Stimulated activated CD4-positive, alpha-beta T cell treated with anti-CD3 and anti-CD28 coated beads, Interleukin-15, amount 100 ng/mL, for 48 hours (primary cell): ENCODE measurements at places on chromosomes 6 and 20.

DNA sequence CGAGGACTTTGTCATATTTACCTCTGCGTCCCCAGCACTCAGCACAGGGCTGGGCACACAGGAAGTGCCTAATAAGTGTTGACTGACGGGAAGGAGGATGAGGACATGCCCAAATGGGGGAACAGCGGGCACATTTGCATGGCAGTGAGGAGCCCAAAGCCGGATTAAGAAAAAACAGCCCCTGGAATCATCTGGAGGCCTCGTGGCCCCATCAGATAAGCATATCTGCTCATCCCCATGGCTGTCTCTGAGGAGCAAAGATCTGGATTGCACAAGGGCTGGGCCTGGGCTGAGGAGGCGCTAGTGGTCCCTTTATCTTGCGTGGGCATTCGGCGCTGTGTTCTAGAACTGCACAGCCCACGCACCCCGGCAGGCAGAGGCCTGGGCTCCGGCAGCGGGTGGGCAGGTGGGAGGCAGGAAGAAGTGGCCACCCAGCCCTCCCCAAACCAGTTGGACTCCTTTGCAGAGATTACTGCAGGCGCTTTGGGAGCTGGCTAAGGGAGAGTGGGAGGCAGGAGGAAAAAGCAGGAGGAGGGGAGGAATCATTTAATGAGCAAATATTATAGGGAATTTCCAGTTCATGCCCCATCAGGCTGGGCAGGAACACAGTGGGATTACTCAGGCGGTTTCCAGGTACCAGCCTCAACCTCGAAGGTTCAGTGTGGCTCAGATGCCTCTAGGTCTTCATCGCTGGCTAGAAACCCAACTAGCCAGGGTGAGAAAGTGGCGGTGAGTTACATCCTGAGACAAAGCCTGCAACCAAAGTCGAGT lies 108.1 kb downstream of the CEBPB start:
- no peak for DNase-seq

GRCh38 chr6:154093231-154094044 lies 54.4 kb downstream of the OPRM1 start:
- no peak for DNase-seq

DNA sequence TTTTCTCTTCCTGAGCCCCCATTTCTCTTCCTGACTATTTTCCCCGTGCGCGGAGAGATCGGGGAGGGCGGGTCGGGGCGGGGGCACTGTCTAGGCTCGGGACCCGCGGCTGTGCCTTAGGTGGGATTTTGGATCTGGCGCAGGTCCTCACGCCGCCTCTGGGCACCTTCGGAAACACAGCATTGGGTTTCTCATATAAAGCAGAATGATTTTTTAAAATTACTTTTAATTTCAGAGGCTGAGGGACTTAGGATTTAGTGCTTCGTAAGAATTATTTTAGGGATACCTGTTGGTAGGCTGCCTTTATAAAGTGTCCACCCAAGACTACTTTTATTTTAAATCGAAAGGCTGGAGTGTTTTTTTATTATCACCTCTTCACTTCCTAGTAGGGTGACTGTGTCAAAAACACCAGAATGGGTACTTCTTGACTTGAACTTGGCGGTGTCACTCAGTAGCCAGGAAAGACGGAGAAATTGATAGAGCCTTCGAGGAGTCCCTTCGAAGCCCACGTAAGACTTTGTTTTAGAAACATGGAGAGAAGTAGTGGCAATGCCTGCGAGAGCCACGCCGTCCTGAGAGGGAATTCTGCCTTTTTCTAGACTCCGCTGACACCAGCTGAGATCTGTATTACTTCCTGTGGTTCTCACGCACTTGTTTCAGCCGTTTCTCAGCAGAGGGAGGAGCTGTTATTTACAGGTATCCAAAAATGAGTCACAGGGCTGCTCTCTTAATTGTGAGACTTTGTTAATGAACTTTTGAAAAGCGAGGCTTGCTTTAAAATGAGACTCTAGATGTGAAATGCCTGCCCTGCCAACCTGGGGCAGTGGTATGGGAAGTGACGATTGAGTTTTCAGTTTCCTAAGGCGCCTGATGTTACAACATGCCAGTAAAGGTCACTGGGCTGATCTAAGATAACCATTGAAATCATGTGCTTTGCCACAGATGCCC lies 667 bp downstream of the STX11 start:
- peak; percentile 30 for DNase-seq

- DNase-seq = no peak
These were observed 18.2 kb downstream of the RIPOR3 start for GRCh38 chr20:50673146-50673465.

DNA sequence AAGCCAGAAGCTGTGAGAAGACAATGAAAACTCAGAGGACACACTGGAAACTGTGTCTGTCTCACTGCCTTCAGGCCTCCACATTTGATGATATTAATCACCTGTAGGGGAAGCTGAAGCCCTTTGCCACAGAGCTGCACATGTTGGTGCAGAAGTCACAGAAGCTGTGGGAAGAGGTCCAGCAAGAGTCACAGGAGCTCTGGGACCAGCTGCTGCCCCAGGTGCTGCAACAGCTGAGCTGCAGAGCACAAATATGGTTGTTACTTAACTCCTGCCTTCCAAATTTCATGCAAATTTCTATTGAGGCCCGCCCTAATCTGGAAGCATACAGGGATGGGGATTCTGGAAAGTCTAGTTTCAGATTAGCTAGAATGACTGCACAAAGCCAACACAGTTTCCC lies 169.3 kb downstream of the OGFRL1 start:
- DNase-seq = no peak

GRCh38 chr20:37364927-37365272 lies 19.0 kb downstream of the SRC start:
- DNase-seq = no peak

DNA sequence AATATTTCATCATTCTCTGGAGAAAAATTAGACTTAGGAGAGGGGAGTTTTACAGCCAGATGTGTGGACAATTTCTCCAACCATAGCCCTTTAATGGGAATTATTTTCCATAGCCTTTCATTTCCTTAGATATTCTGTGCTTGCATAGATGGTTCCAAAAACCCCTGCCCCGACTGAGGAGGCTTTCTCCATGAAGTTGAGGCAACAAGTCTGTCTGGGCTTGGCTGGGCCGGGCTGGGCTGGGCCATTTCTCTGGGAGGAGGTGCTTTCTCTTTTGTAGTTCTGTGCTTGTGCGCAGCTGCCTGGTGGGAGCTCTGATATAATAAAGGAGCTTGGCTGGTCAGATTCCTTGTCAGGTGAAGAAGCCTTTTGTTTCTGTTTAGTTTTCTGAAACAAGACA lies 71.4 kb downstream of the SOBP start:
- DNase-seq = no peak
